Stomach (tissue), 19 donors: ENCODE measurements at places on chromosomes 16 and 17.
A peak's percentile ranks its signal among the peaks of the same experiment; 100 is the strongest.

GRCh38 chr17:72393553-72393952 is 272.7 kb downstream of the SOX9 start:
- no peak for DNase-seq

- no peak for DNase-seq
Observed at GRCh38 chr17:75813081-75814020, 28.7 kb downstream of the UNK start.

DNA sequence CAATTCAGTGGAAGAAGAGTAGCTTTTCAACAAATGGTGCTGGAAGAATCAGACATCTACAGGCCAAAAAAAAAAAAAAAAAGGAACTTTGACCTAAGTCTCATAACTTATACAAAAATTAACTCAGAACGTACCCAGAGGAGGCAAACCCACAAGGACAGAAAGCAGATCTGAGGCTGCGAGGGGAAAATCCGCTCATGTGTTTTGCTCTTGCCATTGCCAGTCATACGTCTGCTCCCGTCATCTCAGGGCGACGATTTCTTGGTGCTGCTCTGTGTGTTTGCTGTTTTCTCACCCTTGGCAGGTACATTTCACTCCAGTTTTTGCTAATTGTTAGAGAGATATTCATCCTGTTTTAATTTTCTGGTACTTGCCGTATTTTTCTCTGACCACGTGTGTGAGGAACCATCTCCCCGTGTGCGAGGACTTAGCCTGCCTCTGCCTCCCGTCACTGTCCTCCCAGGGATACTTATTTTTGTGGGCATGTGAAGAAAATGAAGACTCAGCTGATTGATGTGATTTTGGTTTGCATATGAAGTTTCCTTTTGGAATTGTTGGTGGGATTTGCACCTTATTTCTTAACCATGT is 33.4 kb upstream of the ACSF3 start:
- no peak for DNase-seq

DNA sequence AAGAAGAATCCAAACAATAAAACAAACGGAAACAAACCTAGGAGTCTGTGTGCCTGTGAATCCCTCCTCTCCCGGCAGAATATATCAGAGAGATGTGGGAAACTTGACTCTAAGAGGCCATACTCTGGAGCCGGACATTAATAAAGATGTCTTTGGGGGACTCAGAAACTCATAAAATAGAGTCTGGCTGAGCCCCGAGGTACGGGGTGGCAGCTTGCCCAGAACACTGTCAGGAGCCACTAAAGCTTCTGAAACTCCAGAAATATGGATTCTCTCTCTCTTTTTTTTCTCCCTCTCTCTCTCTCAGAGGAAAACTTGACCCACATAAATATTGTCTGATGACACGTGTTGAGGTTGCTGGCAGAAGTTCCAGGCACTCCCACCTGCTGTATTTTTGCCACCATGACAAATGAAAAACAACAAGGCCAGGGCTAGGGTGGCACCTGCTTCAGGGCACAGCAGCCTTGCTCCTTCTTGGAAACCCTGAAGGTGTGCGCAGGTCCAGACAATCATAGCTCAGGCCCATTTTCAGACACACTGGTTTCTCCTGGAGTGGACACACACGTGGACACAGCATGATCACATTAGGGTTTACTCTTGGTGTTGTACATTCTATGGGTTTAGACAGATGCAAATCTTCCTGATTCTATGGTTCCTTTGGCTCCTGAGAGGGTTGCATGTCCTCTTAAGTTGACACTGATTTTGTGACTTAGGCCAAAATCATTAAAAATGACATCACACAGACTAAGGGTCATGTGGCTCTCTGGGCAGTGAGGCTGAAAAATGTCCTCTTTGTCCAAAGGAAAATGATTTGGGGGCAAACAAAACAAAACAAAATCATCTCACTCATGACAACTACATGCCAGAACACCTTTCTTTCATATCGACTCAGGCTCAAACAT is 282.6 kb upstream of the IRX3 start:
- DNase-seq = peak; percentile 25

- no peak for DNase-seq
Observed at GRCh38 chr17:72492494-72492893, 371.7 kb downstream of the SOX9 start.

DNA sequence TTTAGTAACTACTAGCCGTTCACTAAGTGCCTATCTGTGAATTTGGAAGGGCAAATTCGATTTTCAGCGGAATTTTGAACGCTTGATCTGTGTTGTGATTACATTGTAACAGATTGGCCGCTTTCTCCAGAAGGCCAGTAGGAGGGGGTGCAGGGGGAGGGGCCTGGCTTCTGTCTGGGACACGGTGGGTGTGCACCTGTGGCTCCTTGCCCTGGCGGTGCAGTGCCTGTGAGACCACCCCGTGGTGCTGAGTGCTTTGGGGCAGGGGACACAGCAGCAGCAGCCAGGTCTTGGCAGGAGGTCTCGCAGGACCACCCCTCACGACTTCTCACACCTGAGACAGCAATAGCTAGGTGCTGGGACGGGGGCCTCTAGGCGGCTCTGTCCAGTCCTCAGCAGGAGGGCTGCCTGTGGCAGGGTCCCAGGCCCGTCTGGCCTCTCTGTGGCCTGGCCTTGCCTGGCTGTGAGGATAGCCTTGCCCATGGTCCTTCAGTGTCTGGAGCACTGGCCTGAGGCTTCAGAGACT is 1.8 kb downstream of the UBE2I start:
- no peak for DNase-seq

DNA sequence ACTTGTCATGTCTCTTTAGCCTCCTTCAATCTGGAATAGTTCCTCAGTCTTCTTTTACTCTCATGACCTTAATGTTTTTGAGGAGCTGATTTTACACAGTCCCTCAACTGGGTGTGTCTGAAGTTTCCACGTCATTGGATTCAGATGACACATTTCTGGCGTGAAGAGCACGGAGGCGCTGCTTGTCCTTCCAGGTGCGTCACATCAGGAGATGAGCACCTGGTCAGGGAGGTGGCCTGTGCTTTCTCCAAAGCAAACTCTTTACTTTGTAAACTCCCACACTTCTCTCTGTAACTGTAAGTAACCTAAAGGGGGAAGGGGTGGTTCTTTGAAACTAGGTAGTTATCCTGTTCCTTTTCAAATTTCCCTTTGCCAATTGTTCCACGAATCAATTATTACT is 52.5 kb upstream of the MNT start:
- DNase-seq = no peak

DNA sequence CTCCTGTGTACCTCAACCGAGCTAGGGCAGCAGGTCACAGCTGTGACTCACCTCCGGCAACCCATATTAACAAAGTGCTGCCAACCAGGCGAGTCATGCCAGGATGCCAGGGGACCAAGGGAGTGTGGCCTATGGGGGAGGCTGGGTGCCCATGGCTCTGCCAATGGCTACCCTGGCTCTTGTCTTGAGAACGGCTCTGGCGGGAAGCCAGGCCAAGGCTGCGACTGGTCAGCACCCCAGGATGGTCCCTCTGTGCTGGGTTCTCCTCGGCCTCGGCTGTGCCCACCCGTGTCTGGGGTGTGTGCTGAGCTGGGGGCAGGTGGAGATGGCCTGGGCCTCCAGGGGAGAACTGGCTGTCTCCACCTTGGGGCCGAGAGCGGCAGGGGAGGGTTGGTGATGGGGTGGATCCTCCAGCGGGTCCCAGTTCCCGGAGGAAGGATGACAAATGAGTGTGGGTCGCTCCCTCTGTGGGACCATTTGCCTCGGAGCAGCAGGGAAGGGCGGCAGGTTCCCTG is 75.8 kb downstream of the MRC2 start:
- DNase-seq = peak; percentile 73

DNA sequence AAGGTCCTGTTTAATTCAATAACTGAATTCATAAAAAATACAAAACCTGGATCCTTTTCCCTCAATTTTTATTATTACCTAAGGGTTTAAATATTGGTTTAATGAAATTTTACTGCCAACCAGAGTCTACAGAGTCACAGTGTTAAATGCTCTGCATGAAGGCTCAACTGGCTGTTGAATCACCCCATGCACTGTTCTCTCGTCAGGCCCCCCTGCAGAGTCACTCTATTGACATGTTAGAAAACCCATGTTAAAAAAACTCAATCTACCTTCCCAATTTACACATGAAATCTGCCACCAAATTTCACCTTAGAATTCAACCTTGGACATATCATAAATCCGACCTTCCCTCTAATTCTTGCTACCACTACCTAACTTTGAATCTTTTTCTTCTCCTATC is 43.3 kb upstream of the ULK2 start:
- no peak for DNase-seq

- no peak for DNase-seq
Observed at GRCh38 chr17:27578718-27579085, 52.3 kb upstream of the LGALS9 start.

- DNase-seq = peak; percentile 89
Observed at GRCh38 chr16:3938843-3939624, 58.5 kb upstream of the CREBBP start.

DNA sequence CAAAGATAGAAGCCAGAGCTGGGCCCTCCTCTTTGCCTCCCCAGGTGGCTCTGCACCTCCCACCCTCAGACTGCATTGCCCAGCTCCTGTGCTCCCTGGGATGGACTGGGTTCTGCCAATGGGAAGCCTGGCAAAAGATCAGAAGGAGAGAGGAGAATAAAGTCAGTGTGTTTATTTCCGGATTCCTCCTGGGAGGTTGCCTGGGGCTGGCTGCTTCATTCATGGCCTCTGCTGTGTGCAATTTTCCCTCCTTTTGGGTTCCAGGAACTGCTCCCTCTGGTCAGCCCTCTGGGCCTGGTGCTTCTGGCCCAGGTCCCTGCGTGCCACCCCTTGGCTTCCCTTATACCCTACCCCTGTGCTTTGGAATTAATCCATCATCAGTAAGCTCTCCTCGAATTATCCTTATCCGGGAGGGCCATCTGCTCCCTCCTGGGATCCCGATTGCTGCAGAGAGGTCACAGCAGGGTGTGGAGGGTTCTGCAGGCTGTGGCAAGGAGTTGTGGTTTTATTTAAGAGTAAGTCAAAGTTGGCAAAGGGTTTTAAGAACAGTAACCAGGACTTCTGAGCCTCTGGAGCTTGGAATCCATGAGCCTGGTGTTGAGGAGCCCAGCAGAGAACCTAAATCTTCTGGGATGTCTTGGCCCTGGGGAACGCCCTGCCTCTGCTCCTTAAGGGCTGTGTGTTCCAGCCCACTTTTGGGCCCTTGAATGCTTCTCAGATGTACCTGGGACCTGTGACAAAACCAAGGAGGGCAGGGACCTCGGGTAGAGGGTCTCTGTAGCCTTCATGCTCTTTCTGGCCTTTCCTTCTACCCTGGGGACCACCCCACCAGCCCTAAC is 8.2 kb upstream of the MMP2 start:
- DNase-seq = no peak

- DNase-seq = no peak
Observed at GRCh38 chr17:47733674-47734410, 806 bp downstream of the TBX21 start.

DNA sequence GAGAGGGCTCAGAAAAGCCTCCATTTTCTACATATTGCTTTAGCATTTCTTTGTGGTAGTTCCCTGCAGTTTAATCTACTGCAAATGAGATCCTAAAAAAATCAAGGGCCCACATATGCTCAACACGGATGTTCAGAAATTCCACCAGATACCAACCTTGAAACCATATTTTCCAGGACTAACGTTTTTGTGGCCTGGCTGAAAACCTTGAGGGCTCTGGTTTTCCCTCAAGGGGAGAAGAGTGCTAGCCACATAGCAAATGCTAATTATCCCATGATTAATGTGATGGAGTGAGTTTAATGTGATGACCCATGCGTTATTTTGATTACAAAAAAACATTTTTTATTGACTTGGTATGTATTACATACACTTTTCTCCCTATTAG is 68.9 kb downstream of the SNX11 start:
- DNase-seq = no peak

GRCh38 chr16:10828851-10829366 is 10.3 kb upstream of the TVP23A start:
- peak; percentile 97 for DNase-seq

DNA sequence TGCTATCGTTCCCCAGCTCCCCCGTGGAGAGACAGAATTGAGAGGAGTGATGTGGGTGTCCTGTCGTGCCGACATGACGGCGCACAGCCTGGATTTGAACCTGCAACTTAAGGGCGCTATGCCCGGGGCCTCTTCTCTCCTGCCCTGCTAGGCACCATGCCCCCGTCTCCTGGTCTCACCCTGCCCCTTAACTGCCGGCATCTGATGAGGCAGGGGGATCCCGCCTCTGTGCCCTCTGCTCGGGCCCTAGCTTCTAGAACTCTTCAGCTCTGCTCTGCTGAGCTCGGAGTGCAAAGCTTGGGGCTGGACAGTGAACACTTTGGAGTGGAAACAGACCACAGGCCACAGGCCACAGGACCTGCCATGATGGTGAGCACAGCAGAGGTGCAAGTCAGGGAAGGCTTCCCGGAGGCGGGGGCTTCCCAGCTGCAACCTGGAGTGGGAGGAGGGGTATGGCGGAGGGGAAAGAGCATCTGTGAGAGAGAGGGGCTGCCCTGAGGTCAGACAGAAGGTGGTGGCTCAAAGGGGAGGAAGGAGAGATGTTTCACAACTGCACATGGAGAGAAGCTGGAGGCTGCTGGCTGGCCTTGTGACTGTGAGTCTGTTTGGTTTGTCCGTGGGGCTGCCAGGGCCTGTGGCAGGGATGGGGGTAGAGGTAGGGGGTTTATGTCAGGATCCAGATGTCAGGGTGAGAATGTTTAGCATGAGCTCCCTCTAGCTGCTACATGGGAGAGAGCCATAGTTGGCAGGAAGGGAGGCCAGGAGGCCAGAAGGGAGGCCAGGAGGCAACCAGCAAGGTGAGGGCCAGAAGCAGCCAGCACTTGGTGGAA is 107.8 kb downstream of the CRLF3 start:
- DNase-seq = no peak

GRCh38 chr16:70757183-70757582 is 43.8 kb downstream of the VAC14 start:
- DNase-seq = no peak

DNA sequence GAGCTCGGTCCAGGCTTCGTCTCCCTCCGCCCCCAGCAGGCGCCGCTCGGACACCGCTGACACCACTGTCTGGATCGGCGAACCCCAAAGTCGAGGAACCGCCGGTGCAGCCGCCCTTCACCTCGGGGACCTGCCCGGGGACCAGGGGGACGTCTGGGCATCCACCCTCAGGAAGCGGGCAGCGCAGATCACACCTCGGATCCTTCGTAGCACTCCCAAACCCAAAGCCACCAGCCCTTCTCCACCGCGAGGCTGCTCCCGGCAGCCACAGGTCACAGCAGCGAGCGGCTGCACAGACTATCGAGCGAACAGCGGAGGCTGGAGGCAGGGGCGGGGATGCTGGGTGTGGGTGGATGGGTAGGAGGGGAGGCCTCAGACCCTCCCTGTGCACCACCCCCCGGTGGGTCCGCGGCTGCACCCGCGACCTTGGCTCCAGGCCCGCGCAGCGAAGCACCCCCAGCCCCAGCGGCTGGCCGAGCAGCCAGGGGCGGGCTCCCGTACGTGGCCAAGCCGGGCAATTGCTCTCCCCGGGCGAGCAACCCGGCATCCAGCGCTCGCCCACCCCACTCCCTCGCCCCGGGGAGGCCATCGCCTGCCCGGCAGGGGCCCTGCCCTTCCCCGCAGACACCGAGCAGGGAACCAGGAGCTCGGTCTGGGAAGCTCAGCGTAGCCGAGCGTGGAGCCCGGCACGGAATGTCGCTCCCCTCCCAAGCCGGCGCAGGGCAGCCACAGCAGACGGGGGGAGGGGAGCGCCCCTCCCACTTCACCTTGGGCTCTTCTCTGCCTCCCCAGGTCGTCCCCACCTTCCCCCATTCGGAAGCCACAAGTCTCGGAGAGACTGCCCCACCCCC is 1.0 kb downstream of the SDK2 start:
- DNase-seq = peak; percentile 65

GRCh38 chr16:89113661-89114060 is 20.0 kb downstream of the ACSF3 start:
- DNase-seq = no peak
